ENCODE measurements at places on chromosomes 3 and 15.

DNA sequence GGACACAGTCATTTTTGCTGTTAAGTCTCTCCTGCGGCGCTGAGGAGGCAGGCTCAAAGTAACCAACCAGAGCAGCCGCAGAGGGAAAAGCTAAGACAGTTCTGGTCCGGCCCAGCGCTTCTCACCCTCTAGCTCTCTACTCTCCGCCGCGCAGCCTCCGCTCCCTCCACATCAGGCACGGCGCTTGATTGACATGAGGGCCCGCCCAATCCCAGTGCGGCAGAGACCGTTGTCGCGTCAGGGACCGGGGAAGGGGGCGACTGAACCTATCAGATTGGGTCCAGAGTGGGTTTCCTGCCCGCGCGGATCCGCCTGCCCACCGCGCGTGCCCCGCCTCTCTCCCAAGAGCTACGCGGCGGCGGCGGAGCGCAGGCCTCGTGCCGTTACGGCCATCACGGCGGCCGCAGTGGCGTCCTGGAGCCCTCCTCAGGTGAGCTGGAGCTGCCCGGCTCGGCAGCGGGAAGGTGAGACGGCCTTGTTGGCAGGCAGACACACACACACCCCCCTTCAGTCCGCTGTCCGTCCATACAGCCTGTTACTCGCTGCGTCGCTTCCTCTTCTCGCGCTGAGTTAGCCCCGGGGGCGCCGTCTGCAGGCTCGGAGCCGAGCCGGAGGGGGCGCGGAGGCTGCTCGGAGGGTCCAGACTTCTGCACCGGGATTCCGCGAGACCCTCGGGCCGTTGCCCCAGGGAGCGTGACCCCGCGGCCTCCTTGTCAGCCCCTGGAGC is at the start of gene NCK1:
TSS of gene NCK1 (plus strand) at position 319 of the 727 bp plus-strand sequence. CDS start 65,794 bp downstream, outside the sequence.
- DNase-seq: peak; percentile 98

DNA sequence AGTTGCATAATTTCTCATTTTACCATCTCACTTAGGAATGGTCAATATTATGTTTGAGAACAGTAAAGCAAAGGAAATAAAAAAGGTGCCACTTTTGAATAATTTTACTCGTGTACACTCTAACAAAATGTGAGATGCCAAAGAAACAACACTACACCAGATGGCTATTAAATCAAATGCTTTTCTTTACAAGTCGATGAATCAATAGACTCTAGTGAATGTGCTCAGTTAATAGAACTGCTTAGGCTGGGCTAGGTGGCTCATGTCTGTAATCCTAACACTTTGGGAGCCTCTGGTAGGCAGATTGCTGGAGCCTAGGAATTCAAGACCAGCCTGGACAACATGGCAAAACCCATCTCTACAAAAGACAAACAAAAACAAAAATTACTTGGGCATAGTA is 87.9 kb downstream of the ZNF609 start:
- no peak for DNase-seq

DNA sequence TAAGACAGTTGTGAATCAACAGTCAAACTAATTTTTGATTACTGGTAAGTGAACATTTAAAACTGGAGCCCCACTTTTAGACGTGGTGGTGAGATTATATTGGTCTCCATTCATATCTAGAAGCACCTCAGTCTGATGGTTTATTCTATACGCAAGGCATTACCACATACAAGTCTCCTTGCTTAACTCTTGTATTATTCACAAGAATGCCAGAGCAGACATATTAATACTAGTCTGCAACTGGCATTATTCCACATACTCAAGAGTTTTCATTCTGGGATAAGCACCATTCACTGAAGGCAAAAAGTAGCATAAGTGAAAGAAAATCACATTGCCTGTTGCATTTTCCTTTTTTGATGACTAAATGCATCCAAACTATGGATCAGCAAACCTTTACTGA is 36.9 kb upstream of the MEIS2 start:
- no peak for DNase-seq

DNA sequence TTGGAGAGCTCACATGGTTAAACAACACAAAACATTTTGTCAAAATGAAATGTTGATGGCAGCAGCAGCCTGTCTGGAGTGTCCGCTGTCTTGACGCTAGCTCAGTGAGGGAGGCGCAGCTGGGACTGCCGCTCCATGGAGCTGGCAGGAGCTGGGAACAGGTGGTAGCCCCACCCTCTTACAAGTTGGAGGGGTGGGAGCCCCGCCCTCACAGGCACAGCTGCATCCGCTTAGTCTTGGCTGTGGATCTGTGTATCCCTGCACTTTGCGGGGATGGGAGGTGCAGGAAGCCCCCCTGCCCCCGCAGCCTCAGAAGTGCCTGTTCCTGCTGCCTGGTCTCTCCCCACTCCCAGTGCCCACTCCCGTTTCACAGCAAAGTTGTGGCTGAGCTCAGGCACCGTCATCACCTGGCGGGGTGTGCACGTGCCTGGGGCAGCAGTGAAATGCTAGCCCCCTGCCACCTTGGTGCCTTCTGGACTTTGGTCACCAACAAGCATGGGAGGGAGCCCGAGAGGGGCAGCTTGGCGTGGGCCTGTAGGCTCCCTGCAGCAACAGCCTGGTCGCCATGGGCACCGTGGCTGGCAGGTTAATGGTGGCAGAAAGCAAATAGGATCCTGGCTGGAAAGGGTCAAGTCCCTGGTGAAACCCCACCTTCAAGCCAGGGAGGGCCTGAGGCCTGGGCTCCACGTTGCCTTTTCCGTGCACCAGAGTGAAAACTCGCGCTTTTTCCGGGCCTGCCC is 53.8 kb upstream of the CADM2 start:
- DNase-seq: no peak

- DNase-seq: no peak
Measured at GRCh38 chr3:83948771-83949170, 1010.0 kb upstream of the CADM2 start.

DNA sequence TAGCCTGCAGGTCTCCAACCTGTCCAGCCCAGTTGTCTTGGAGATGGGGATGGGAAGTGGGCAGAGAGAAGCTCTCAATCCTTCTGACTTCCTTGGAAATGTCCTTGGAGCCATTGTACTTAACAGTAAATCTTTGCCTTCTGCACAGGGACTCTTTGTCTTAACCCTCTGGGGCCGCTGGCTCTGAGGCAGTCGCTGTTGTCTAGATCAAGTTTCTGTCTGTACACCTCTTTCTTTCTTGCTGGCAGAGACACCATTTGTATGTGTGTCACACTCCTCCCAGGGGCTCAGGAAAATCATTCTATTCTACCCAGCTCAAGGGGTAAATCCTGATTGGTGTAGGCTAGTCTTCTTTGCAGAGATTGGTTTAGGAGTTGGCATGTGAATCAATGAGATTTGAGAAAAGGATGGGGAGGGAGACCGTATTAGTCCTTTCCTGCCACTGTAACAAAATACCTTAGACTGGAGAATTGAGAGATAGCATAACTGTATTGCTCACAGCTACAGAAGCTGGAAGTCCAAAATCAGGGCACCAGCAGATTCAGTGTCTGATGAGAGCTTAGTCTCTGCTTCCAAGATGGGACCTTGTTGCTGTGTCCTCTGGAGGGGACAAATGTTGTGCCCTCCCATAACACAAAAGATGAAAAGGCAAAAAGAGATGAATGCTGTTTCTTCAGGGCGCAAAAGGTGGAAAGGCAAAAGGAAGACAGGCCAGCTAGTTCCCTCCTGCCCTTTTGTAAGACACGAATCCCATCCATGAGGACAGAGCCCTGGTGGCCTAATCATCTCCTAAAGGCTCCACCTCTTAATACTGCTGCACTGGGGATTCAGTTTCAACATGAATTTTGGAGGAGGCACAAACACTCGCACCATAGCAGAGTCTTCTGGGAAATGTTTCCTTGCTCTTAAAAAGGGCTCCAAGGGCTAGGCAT is 66.3 kb downstream of the PPCDC start:
- no peak for DNase-seq

- DNase-seq: no peak
Measured at GRCh38 chr15:63013052-63013808, 29.3 kb upstream of the TPM1 start.

DNA sequence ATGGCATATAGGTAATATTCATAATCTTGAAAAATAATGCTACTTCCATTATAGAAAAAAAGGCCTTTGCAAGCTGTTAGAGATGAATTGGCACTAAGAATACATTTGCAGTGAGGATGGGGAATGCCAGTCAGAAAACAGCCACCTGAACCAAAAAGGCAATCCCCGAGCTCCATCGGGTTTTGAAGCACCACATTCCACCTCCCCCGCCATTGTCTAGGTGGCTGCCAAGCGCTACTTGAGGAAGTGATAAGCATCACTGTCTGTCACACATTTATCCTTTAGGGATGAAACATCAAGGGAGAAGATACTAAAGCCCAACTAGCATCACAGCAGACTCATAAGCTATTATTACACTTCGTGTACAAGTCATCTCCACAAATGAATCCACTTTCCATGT is 112.8 kb downstream of the OSBPL10 start:
- DNase-seq: no peak

DNA sequence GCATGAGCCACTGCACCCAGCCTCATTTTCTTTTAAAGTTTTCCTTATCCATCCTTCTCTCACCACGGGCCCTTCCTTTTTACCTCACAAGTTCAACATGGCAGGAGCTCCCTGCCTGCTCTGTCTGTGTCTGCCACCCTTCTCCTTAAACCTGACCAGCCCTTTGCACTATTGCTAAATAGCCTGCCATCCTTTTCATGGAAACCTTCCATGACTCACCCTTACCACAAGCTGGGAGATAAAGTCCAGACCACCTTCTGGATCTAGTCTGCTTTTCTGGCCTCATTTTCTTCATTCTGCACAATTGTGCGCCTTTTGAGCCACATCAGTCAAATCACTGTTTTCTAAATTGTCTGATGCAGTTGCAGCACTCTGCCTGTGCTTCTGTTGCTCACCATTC is 8.9 kb downstream of the PARP14 start:
- no peak for DNase-seq

- DNase-seq: no peak
Measured at GRCh38 chr15:34818526-34818925, 23.2 kb upstream of the ACTC1 start.

GRCh38 chr3:136366289-136366688 is 116.1 kb downstream of the PCCB start:
- no peak for DNase-seq

DNA sequence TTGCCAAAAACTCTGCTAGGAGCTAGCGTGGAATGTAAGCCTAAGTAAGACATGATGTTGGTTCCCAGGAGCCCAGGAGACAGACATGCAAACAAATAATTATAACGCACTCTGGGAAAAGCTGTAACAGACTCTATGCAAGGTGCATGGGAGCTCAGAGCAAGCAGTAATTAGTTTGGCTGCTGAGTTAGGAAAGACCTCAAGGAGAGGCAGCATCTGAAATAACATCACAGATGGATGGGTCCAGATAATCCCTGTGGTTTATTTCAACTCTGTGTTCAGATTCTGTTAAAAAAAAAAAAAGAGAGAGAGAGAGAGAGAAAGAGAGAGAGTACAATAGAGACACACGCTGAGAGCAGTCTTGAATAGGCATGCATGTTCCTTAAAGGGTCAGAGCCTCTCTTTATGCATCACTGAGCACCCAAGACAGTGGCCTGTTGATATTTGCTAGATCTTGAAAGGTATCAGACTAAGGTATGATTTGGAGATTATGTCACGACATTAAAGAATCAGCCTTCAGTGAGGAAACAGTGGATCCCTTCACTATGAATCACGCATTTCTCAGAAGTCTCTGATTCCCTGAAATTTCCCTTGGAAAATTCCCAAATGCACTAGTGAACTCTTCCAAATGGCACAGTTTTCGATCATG is 124.4 kb upstream of the LIPC start:
- DNase-seq: no peak

- no peak for DNase-seq
Measured at GRCh38 chr3:73556520-73557372, 68.0 kb downstream of the PDZRN3 start.

DNA sequence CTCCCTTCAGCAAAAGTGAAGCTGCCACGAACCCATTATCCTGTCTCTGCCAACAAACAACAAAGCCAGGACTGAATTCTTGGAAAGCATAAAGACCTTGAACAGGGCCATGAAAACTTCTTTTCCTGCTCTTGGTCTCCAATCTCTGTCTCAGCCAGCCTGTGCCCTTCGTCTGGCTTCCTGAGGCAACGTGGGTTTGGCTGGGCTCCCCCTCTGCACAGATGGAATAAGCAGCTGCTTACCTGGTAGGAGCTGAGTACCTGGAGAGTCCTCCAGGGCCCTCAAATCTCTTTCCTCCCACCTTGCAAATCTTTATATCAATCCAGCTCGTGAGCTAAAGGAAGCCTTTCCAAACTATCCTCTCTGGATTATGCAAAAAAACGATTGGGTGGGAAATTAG is 97.6 kb upstream of the PSMD6 start:
- no peak for DNase-seq

- no peak for DNase-seq
Measured at GRCh38 chr3:122230174-122230573, 46.7 kb downstream of the CASR start.

- DNase-seq: no peak
Measured at GRCh38 chr3:32850226-32850625, 32.4 kb downstream of the TRIM71 start.

GRCh38 chr3:160480931-160481330 is 31.3 kb upstream of the TRIM59 start:
- no peak for DNase-seq

GRCh38 chr3:97957617-97958311 is 14.5 kb downstream of the RIOX2 start:
- no peak for DNase-seq

DNA sequence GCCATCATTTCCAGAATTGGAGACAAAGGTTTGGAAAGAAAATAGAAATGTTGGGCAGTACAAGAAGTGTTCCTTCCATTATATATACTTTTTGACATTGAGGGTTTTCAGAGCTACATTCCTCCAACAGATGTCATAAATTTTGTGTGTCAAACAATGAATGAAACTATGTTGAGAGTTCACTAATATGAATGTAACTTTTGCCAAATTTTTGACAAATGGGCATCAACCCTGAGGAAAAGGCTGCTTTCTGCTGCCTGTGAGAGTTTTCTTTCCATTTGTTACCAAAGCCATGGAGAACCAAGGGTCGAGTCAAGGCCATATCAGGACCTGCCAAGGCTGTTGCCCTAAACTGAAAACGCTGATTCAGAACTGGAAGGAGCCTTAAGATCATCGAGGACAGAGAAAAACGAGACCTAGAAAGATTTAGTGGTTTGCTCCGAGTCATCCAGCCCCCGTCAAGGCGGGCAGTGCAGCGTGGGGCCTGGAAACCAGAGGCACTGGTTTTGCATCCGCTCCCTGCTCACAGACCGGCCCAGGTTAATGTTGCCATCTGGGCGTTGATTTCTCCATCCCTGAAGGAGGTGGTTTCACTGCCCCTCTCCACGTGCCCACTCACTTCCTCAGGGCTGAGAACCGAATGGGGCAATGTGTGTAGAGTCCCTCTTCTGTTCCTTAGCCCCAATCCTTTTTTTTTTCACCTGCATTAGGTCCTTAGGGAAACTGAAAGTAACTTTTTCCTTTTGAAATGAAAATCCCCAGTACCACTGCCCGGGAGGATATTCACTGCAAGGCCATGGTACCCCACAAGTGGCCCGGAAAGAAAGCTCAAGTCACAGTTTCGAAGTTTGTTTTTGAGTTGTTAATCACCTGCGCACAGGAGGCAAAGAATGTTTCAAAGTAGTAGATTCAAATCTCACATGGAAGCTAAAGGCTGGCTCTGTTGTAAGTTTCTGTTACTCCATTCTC is 32.8 kb downstream of the TPM1 start:
- DNase-seq: no peak
